ENCODE measurements at places on chromosomes 3 and 15. TPM values are rescaled to one million over a fixed set of nuclear protein-coding genes. Genes with fewer than 3 reads are reported as not detected.

- no peaks in the 10 kb centered on the region for H3K27me3 ChIP-seq
- H3K4me3 ChIP-seq, result no peak overlapping the region
- H3K4me1 ChIP-seq, result peaks cover 66% of the 10 kb centered on the region
Measured at GRCh38 chr15:57150066-57150865, 226.0 kb upstream of the CGNL1 start.

DNA sequence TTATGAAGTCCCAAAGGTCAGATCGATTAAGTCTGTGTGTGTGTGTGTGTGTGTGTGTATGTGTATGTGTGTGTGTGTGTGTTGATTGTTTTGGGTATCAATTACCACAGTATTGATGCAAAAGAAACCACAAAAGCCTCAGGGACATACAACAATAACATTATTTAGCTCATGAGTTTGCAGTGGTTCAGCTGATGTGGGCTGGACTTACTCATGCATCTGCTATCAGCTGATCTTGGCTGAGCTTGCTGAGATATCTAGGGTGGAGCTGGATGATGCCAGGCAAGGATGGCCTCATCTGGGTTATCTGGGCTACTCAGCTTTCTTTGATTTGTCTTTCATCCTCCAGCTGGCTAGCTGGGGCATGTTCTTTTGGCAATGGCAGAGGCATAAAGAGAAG, 82.4 kb upstream of the PRR23C start:
- no peak overlapping the region for H3K4me3 ChIP-seq
- no peak overlapping the region for H3K27ac ChIP-seq
- H3K27me3 ChIP-seq, result no peaks in the 10 kb centered on the region
- DNase-seq, result no peak

DNA sequence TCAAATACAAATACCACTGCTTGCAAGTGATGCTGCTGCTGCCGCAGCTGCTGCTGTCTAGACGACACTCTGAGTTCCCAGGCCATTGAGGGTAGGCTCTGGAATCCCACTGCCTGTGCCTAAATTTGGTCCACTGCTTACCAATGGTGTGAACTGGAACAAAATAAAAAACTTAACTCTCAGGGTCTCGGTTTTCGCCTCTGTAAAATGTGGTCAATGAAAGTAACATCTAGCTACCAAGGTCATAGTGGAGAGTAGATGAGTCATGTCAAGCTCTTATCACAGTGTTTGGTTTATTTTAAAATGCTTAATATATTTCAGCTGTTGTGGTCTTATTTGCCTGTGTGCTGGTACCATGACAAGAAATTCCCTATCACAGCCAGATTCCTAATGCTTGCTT, 299.3 kb downstream of the CLSTN2 start:
- H3K4me3 ChIP-seq, result no peak overlapping the region
- DNase-seq, result no peak
- no peaks in the 10 kb centered on the region for H3K4me1 ChIP-seq
- H3K27ac ChIP-seq, result no peak overlapping the region

GRCh38 chr3:24060055-24060454, 115.0 kb downstream of the NR1D2 start:
- H3K27me3 ChIP-seq, result no peaks in the 10 kb centered on the region
- H3K27ac ChIP-seq, result peak overlapping the region; percentile 23
- H3K4me1 ChIP-seq, result peaks cover 14% of the 10 kb centered on the region
- H3K4me3 ChIP-seq, result no peak overlapping the region
- H3K36me3 ChIP-seq, result no peaks in the 10 kb centered on the region
- DNase-seq, result no peak

- H3K4me3 ChIP-seq, result no peak overlapping the region
- H3K4me1 ChIP-seq, result peaks cover 27% of the 10 kb centered on the region
- H3K27me3 ChIP-seq, result no peaks in the 10 kb centered on the region
- H3K36me3 ChIP-seq, result peaks cover 6% of the 10 kb centered on the region
Measured at GRCh38 chr15:72092691-72093090, 25.3 kb downstream of the MYO9A start.

DNA sequence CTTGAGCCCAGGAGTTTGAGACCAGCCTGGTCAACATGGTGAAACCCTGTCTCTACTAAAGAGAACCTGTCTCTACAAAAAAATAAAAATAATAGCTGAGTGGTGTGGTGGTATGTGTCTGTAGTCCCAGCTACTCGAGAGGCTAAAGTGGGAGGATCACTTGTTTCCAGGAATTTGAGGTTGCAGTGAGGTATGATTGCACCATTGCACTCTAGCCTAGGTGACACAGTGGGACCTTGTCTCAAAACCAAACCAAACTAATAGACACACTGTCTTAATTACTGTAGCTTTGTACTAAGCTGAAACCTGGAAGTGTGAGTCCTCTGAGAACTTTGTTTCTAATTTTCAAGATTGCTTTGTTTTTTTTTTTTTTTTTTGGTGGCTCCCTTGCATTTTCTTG, 30.4 kb downstream of the MGA start:
- no peak for DNase-seq
- no peaks in the 10 kb centered on the region for H3K27me3 ChIP-seq
- no peaks in the 10 kb centered on the region for H3K36me3 ChIP-seq
- H3K4me1 ChIP-seq, result peaks cover 39% of the 10 kb centered on the region

GXYLT2 gene
- total RNA-seq, result 16.2 TPM

ADAMTS17 gene
- total RNA-seq, result 0.99 TPM

GRCh38 chr3:120094776-120095225, 554 bp upstream of the GSK3B start:
- peak overlapping the region; percentile 100 for H3K27ac ChIP-seq
- H3K36me3 ChIP-seq, result no peaks in the 10 kb centered on the region
- peak; percentile 97 for DNase-seq
- H3K4me3 ChIP-seq, result peak overlapping the region; percentile 92
- H3K4me1 ChIP-seq, result peaks cover 63% of the 10 kb centered on the region

GRCh38 chr15:78567531-78567930, 2.2 kb downstream of the CHRNA5 start:
- no peak overlapping the region for H3K4me3 ChIP-seq
- DNase-seq, result no peak
- H3K4me1 ChIP-seq, result peaks cover 20% of the 10 kb centered on the region
- H3K27ac ChIP-seq, result no peak overlapping the region
- H3K36me3 ChIP-seq, result no peaks in the 10 kb centered on the region
- peaks cover 12% of the 10 kb centered on the region for H3K27me3 ChIP-seq

GRCh38 chr15:94015324-94015723, 216.0 kb upstream of the MCTP2 start:
- H3K27me3 ChIP-seq, result peaks cover 6% of the 10 kb centered on the region
- H3K4me3 ChIP-seq, result no peak overlapping the region
- no peak for DNase-seq

KLHL40 gene
- total RNA-seq, result 0.22 TPM

GRCh38 chr15:29774900-29775299, 47.4 kb downstream of the TJP1 start:
- no peak for DNase-seq
- no peaks in the 10 kb centered on the region for H3K27me3 ChIP-seq
- H3K36me3 ChIP-seq, result peaks cover 22% of the 10 kb centered on the region
- peaks cover 74% of the 10 kb centered on the region for H3K4me1 ChIP-seq

GRCh38 chr3:41519746-41520145, 320.4 kb downstream of the CTNNB1 start:
- H3K27me3 ChIP-seq, result no peaks in the 10 kb centered on the region
- H3K4me1 ChIP-seq, result no peaks in the 10 kb centered on the region
- no peak overlapping the region for H3K4me3 ChIP-seq
- H3K27ac ChIP-seq, result no peak overlapping the region

HMCES gene
- total RNA-seq, result 38.5 TPM

Measured in left ventricle myocardium inferior (tissue), 1 donor.